Suppressor macrophage treated with lipopolysaccharide for 1 hour (primary cell): ENCODE measurements at places on chromosomes 7 and 10.

DNA sequence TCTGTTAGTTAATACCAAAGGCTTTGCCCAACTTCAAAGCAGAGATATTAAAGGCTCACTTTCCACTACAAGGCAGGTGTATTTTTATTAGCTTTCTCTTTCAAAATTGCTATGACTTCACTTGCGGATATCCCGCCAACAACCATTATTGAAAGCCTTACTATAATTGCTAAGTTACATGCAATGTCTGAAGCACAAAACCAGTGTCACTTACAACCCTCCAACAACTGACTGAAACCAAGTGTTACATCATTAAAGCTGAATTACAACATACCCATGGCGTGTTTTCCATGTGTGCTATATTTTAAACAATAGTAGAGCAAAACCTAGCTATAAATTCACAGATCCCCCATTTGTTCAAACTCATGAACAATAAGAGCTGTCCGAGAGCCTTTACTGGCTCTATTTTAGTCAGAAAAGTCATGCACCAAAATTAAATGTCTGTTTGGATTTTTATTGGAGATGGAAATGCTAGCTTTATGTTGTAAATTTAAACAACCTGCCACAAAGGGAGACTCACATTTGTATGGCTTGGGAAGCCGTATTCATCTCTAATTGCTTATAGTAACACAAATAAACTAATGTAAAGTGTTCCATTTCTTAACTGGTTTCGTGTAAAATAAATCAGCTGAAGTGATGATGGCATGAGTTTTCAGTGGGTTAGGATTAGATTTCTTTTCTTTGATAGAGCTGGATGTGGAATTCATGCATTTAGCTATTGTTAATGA, 227.1 kb downstream of the AGMO start:
- no peak for DNase-seq

DNA sequence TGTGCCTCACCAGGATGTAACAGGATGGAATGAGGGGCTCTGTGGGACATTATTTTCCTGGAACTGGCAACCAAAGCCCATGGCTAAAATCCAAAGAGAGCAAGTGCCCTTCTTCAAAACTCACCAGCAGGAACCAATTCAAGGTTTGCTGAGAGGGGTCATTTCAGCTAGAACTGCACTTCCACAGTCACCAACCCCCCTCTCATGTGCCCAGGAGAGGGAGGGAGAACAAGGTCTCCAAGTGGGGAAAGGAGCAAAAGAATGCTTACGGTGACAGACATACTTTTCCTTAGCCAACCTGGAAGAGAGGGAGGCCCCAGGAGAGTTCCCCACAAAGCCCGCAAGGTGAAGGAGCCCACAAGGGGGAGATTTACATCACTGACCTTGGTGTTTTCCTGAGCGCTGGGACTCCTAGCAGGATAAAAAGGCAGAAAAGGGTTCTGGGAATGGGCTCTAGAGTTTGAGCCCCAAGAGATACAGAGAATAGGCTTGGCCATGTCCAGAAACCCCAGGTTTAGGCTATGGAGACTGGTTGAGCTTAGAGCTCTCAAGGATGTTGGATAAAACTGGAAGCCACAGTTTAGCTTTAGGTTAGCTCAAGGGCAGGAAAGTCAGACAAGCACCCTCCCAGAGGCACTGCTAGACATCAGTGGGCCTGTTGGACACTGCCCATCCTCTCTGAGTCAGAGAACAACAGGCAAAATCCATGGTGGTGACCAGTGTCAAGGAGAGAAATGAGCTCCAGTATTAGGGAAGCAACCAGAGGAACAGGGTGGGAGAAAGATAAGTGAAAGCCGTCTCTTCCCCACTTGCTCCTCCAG, 63.9 kb upstream of the GHITM start:
- DNase-seq = no peak

DNA sequence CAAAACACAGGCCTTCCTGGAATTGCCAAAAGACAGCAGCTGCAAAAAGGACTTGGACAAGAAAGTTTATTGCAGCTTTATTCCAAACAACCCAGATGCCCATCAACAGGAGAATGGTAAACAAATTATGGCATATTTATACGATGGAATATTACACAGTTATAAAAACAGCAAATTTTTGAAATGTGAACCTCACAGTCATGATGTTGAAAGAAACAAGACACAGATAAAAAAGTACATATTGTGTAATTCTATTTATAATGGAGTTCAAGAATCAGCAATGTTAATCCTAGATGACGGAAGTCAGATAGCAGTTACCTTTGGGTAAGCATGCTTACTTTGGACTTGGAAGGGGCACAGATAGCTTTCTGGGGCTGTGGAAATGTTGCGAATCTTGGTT, 44.4 kb downstream of the SYPL1 start:
- no peak for DNase-seq

DNA sequence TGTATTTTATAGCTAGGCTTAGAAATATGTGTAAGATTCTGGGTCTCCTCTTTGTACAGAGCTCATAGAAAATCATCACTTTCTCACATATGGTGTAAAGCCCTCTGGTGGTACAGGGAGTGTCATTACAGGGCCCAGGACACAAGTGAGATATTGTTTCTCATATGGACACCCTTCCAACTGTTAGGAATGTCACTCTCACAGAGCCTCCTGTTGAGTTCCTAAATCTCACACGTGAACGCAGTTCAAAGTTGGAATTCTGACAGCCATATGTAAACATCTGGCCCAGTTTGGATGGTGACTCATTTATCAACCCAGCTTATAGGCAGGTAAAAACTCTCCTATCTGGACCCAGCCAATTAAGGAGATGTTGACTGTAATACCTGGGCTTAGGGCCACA, 35.4 kb upstream of the ZNF107 start:
- peak; percentile 4 for DNase-seq

- DNase-seq = peak; percentile 76
These were observed 517 bp downstream of the ITGB1 start for GRCh38 chr10:32957341-32958084.

- DNase-seq = no peak
These were observed 447.0 kb downstream of the ETV1 start for GRCh38 chr7:13542451-13542850.

- peak; percentile 57 for DNase-seq
These were observed 30.9 kb upstream of the STEAP4 start for GRCh38 chr7:88337572-88337971.

DNA sequence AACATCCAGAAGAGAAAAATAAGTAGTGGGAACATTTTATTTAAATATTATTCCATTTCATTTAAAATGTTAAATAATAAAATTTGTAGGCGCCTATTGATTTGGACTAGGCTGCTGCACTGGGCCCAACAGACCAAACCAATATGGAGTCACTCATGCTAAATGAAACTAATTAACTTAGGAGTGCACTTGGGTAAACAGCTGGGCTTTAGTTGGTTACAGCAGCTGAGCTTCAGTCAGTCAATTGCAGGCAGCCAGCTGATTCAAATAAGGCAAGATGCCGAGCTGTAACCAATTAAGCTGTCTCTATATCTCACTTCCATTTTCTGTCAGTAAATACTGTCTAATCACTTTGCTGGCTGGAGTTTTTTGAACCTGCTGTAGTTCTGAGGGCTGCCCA, 102.1 kb upstream of the WDR11 start:
- no peak for DNase-seq

GRCh38 chr7:46525876-46526275, 604.8 kb upstream of the IGFBP3 start:
- no peak for DNase-seq

GRCh38 chr10:20922033-20922432, 24.9 kb upstream of the NEBL start:
- DNase-seq = no peak

DNA sequence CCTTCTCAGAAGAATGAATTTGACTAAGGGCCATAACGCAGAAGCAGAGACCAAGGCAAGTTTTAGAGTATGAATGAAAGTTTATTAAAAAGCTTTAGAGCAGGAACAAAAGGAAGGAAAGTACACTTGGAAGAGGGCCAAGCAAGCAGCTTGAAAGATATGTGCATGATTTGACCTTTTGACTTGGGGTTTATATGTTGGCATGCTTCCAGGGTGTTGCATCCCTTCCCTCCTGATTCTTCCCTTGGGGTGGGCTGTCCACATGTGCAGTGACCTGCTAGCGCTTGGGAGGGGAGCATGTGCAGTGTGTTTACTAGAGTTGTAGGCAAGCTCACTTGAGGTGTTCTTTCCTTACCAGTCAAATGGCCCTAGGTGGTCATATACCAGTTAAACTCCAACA, 37.9 kb upstream of the LRRN3 start:
- DNase-seq = no peak

DNA sequence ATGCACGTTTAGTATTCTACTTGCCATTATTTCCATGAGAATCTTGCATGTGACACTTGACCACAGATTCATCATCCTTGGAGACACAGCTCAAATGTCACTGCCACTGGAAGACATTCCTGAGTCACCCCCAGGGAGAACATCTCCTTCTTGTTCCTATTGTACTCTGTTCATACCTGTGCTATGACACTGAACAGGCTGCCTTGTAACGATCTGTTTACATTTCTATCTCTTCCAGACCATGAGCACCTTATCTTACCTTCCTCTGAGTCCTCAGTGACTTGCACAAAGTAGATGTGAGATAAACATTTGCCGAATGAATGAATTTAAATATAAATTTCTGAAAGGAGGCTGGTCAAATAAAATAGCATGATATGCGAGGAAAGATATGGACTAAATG, 331.9 kb upstream of the LRRN3 start:
- no peak for DNase-seq

GRCh38 chr10:102375867-102376266, 19.6 kb upstream of the NFKB2 start:
- no peak for DNase-seq

DNA sequence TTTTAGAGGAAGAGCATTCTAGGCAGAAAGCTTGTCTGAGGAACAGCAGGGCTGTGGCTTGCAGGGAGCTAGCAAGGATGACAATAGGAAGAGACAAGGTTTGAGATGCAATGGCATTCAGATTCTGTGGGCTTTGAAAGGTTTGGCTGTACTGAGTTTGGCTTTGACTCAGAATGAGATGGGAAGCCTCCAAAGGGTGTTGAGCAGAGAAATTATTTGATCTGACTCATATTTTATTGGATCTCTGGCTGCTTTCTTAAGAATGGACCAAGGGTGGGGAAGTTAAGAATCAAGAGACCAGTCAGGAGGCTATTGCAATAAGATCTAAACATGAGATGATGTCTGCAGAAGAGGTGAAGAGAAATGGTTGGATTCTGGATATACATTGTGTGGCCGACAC, 273.2 kb downstream of the CDK14 start:
- DNase-seq = no peak

GRCh38 chr10:71980181-71981014, 16.2 kb downstream of the CHST3 start:
- no peak for DNase-seq

DNA sequence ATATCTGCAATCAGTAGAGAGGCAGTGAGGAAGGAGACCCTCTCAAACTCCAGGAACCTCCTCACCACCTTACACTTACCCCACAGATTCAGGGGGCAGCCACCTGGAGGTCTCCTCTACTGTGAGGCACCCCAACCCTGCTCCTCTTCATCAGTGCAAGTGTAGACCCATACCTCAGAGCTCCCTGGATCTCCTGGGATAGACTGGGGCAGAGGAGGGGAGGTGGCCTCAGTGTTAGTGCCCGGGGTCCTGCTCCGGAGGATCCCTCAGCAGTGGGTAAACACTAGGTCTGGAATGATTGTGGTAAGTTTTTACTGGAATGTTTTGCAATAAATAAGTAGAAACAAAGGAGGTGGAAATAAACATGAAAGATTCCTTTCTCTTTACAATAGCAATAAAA, 31.1 kb downstream of the ANTXRL start:
- no peak for DNase-seq
